Neural progenitor cell (in vitro differentiated cells): ENCODE measurements at places on chromosomes 1 and 21.

DNA sequence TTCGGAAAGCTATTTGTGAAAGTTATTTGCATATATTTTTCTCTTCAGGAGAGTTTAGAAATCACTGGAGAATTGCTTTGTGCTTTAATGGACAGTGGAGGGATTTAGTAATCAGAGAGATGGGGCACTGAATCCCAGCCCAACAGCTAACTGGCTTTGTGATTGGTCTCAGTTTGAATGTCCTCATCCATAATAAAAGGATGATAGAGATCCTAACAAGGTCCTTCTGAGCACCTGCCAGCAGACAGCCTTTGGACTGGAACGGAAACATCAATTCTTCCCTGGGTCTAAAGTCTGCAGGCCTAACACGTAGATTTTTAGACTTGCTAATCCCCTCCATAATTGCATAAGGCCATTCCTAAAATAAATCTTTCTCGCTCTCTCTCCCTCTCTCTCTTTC, 112.0 kb upstream of the ADAMTS5 start:
- DNase-seq = peak; percentile 8

DNA sequence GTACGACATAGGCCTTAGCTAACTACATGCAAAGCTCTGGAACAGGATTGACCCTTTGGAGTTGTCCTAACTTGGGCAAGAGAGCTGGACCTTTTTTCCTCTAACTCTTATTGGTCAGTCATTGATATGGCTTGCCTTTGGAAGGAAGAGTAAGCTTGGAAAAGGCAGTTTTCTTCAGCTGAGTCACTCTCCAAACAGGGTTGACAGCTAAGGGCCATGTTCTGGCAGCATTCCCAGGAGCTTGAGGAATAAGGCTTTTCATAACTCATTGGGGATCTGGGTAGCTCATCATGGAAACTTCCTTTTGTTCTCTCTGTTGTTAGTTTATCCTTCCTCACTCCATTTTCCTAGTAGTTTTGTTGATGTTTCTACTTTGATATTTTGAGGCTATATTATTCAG, 14.5 kb upstream of the ERRFI1 start:
- no peak for DNase-seq

DNA sequence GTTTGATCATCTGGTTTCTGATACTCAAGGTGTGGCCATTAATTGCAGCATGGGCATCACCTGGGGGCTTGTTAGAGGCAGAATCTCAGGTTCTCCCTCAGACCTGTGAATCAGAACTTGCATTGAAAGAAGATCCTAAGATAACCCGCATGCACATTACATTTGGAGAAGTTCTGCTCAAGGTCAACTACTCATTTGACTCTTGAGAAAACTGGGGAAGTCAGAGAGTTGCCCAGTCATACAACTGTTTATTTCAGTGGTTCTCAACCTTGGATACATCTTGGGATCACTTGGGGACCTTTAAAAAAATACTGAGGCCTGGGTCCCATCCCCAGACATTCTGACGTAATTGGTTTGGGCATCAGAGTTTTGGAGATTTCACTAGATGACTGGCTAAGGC, 30.5 kb downstream of the CAMTA1 start:
- DNase-seq = no peak

GRCh38 chr1:11648732-11649158, 5.5 kb downstream of the FBXO2 start:
- DNase-seq = peak; percentile 62

- no peak for DNase-seq
Measured at GRCh38 chr21:45499970-45500577, 42.2 kb downstream of the SLC19A1 start.

DNA sequence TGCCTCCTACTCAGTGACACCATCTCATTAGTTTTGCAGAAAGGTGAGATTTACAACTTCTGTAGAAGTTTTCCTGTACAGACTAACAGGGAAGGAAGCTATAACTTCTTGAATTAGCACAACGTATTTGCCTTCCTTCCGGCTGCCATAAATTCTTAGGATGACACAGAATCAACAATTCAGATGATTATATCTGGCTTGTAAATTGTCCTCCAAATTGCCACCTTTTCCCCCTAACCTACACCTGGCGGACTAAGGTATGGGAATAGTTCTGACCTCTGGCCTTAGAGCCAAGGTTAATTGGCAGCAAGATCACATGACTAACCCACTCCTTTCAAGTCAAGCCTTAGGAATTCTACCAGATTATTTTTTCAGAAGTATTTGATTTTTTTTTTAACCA, 284.3 kb downstream of the LMO4 start:
- no peak for DNase-seq

GRCh38 chr1:46246548-46247435, 771 bp upstream of the RAD54L start:
- no peak for DNase-seq

DNA sequence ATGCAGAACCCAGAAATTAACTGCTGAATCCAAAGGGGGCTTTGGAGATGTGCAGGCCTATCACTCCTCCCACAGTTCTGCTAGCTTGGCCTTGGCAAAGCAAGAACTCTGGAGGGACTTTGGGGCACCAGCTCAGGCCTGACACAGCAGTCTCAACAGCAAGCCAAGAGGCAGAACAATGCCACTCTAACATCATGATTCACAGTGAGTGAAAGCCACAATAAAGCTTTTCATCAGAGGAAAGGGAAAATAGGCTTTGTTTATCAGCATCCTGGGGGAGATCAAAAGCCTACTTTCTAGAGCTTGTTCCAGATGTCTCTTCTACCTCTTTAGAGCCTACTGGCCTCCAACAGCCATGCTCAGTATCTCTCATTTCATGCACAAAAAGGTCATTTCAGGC, 283.4 kb downstream of the KCNH1 start:
- no peak for DNase-seq

GRCh38 chr1:180909005-180909414, 3.7 kb upstream of the KIAA1614 start:
- DNase-seq = no peak

DNA sequence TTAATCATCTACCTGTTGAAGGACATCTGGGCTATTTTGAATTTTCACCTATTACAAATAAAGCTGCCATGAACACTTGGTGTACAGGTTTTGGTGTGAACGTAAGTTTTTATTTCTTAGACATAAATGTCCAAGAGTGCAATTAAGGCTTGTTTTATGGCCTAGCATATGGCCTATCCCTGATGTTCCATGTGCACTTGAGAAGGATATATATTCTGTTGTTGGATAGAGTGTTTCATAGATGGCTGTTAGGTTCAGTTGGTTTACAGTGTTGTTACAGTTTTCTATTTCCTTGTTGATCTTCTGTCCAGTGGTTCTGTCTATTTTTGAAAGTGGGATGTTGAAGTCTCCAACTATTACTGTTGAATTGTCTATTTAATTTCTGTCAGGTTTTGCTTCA, 61.2 kb upstream of the NFASC start:
- no peak for DNase-seq

DNA sequence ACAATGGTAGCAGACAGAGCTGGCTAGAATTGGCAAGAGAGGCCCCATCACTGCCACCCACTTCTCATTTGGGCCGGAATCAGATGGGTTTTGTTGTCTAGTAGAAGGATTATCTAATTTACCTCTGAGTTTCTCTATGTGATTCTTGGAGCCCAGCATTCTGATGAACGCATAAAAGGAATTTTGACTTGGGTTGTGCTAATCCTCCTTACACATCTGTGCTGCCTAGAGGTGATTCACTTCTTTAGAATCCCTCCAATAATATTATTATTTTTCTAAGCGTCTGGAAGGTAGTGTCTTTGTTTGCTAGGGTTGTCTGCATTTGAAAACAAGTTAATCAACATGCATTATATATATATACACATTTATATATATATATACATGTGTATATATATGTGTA, 118.1 kb downstream of the RUNX1 start:
- no peak for DNase-seq
